Stimulated activated CD8-positive, alpha-beta memory T cell treated with anti-CD3 and anti-CD28 coated beads, Interleukin-4, amount 100 ng/mL, for 1 hour (primary cell): ENCODE measurements at places on chromosomes 7 and 10.

DNA sequence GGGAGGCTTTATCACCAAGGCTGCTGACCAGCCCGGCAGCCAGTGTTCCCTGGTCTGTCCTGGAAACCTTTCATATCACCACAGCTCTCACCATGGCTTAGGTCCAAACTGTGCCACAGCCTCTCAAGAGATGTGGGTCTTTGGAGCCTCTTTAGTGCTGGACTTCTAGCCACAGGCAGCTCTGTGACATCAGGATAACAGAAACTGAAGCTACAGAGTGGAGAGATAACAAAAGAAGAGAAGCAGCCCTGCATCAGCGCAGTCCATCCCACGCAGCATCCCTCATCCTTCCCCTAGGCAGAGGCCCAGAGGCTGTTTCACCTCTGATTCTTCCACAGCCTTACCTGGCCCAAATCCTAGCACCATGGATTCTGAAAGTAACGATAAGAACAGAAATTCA is 187.9 kb upstream of the KMT2E start:
- DNase-seq: no peak

DNA sequence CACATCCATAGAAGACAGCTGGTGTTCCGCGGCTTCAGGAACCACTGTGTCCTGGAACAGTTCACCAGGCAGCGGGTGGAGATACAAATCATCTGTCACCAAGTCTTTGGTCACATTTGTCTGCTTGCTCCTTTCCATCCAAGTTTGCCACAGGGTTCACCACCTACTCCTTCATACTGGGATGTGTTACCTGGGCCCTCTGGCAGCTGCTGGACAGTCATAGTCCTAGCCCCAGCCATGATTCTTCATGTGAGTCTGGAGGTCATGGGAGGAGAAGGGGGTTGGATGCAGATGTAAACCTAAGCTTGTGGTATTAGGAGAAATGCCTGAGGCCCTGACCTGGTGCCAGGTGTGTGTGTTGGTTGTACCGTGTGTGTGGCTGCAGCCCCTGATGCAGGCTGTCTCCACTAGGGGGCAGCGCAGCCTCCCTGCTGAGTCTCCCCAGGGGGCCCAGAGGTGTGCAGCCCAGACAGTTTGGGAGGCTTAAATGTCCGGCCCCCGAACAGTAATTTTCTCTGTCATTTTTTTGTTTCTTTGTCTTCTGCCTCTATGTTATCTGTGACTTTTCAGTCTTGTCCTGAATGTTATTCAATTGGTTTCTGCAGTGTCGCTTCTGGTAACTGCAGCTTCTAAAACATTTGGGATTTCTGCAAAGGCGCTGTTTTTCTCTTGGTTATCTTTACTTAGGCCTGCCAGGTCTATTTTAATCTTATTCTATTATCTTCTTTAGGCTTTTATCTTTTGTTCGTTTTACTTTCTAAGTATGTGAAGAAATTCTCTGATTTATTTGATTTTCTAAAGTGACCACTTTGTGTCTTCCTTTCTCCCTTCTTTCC is 14.8 kb downstream of the NPS start:
- no peak for DNase-seq

DNA sequence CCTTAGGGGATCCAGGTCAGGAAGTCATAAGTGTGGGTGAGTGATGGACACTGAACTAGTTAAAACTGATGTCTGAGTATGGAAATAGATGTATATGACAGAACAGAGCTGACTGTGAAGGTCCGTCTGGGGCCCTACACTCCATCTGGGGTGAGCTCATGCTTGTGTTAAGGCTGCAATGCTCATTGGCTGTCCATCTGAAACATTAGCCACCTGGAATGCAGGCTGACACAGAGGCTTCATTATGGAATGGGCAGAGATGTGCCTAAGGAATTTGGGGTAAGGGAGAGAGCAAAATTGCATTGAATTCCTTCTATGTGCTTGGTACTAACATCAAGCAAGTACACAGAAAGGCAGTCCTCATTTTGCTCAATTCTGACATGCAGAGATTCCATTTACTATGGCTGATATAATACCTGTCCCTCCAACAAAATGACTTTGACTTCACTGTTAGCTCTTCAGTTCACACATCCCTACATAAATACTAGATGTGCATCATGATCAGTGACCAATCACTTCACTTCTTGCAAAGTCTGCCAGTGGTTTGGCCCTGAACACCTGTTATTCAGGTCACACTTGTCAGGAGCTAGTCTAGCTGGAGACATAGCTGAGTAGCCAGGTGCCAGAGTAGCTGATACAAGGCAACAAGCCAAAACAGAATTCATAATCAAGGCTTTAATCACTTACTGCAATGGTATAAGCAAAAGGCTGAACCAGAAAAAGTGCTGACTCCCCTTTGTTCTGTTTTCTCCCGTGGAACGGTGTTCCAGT is 128.9 kb upstream of the VWC2 start:
- DNase-seq: no peak

GRCh38 chr7:28976022-28976421 is 17.9 kb upstream of the TRIL start:
- no peak for DNase-seq

DNA sequence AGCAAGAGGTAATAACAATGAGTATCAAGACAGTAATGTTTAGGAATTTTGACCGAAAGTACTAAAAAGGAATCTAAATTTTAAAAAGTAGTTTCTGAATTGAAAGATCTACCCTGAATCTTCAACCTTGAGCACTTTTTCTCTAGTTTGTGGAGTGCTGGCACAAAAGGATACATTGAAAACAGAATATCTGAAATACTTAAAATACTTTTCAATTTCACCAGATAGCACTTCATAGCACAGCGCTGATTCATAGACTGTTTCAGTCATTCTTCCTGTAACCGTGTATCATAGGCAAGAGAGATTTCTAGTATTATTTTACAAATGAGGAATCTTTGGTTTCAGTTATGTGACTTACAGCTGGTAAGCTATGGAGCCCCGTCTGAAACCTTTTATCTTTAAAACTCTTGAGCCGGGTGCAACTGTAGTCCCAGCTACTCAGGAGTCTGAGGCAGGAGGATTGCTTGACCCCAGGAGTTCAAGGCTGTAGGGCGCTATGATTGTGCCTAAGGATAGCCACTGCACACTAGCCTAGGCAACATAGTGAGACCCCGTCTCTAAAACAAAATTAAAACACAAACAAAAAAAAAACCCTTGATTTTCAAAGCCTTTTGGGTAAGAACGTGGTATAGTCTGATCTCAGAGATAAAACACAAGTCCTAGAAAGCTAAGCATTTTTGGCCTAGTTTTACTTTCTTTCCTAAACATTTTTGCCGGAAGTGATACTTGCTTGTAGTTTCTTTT is 35.1 kb downstream of the FHIP2A start:
- no peak for DNase-seq
